Sigmoid colon (tissue), 7 donors: ENCODE measurements at places on chromosomes 4 and X.

GRCh38 chr4:173212379-173212778, 43.8 kb downstream of the GALNT7 start:
- H3K4me3 ChIP-seq = no peak overlapping the region
- no peak for DNase-seq
- H3K4me1 ChIP-seq = peaks cover 25% of the 10 kb centered on the region
- H3K27me3 ChIP-seq = no peaks in the 10 kb centered on the region
- no peaks in the 10 kb centered on the region for H3K36me3 ChIP-seq
- H3K27ac ChIP-seq = no peak overlapping the region

- no peak overlapping the region for H3K27ac ChIP-seq
- H3K36me3 ChIP-seq = no peaks in the 10 kb centered on the region
- no peaks in the 10 kb centered on the region for H3K4me1 ChIP-seq
- DNase-seq = no peak
- no peaks in the 10 kb centered on the region for H3K27me3 ChIP-seq
- no peak overlapping the region for H3K4me3 ChIP-seq
Observed at GRCh38 chr4:121248747-121249146, 84.6 kb upstream of the TNIP3 start.

GRCh38 chrX:153450949-153451277, 5.1 kb upstream of the TREX2 start:
- no peaks in the 10 kb centered on the region for H3K4me1 ChIP-seq
- H3K27me3 ChIP-seq = no peaks in the 10 kb centered on the region
- H3K36me3 ChIP-seq = no peaks in the 10 kb centered on the region
- no peak overlapping the region for H3K4me3 ChIP-seq
- no peak for DNase-seq

GRCh38 chr4:113050371-113050755, 910 bp downstream of the ANK2 start:
- peak overlapping the region; percentile 14 for H3K27ac ChIP-seq
- no peaks in the 10 kb centered on the region for H3K36me3 ChIP-seq
- H3K4me3 ChIP-seq = peak overlapping the region; percentile 40
- DNase-seq = no peak
- no peaks in the 10 kb centered on the region for H3K27me3 ChIP-seq

- no peak for DNase-seq
- H3K4me1 ChIP-seq = no peaks in the 10 kb centered on the region
- H3K27me3 ChIP-seq = no peaks in the 10 kb centered on the region
- H3K4me3 ChIP-seq = no peak overlapping the region
- no peaks in the 10 kb centered on the region for H3K36me3 ChIP-seq
Observed at GRCh38 chrX:39816871-39817731, 280.7 kb downstream of the BCOR start.

GRCh38 chr4:98283219-98284189, 22.3 kb downstream of the RAP1GDS1 start:
- no peaks in the 10 kb centered on the region for H3K27me3 ChIP-seq
- no peak overlapping the region for H3K27ac ChIP-seq
- DNase-seq = no peak
- no peak overlapping the region for H3K4me3 ChIP-seq
- H3K36me3 ChIP-seq = no peaks in the 10 kb centered on the region

DNA sequence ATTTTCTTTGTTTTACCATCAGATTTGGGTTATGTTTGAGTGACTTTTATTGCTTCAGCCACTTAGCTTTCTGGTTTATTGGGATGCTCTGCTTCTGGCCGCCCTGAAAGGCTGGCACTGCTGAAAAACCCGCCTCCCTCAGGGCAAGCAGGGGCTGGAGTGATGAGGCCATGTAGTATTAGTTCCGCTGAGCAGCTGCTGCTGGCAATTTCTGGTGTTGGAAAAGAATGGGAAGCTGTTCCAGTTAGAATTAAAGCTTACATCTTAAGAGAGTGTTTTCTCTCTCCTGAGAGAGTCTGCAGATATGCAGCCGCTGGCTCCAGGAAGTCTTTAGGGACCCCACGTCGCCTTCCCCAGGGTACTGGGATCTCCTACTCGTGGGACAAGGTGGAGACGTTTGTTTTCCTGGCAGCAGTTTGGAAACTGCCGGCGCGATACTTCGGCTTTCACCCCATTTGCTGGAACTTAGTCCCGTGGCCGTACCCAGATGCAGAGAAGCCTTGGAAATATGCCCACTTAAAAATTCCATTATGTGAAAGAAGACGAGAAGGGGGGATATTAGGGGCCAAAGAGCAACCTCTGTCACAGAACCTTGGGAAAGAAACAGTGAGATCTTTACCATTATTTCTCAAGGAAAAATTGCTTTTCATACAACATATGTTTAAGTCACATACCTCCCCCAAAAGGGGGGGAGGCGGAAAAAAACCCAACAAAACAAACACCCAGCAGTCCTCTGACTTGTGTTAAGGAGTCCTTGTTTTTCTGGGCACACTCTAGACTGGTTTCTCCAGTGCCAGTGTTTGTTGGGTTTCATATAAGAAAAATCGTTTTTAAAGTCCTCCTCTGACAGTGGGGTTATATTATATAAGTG, 72.6 kb downstream of the TMEM131L start:
- H3K27ac ChIP-seq = peak overlapping the region; percentile 63
- DNase-seq = peak; percentile 69
- peaks cover 18% of the 10 kb centered on the region for H3K4me1 ChIP-seq

GRCh38 chr4:122831515-122832196, 5.0 kb downstream of the FGF2 start:
- H3K4me3 ChIP-seq = no peak overlapping the region
- no peaks in the 10 kb centered on the region for H3K36me3 ChIP-seq
- peaks cover 82% of the 10 kb centered on the region for H3K4me1 ChIP-seq
- DNase-seq = no peak
- H3K27me3 ChIP-seq = no peaks in the 10 kb centered on the region

GRCh38 chrX:41802958-41803357, 79.0 kb downstream of the GPR82 start:
- DNase-seq = no peak
- H3K4me3 ChIP-seq = no peak overlapping the region
- no peaks in the 10 kb centered on the region for H3K4me1 ChIP-seq
- no peaks in the 10 kb centered on the region for H3K27me3 ChIP-seq
- H3K36me3 ChIP-seq = no peaks in the 10 kb centered on the region
- no peak overlapping the region for H3K27ac ChIP-seq

DNA sequence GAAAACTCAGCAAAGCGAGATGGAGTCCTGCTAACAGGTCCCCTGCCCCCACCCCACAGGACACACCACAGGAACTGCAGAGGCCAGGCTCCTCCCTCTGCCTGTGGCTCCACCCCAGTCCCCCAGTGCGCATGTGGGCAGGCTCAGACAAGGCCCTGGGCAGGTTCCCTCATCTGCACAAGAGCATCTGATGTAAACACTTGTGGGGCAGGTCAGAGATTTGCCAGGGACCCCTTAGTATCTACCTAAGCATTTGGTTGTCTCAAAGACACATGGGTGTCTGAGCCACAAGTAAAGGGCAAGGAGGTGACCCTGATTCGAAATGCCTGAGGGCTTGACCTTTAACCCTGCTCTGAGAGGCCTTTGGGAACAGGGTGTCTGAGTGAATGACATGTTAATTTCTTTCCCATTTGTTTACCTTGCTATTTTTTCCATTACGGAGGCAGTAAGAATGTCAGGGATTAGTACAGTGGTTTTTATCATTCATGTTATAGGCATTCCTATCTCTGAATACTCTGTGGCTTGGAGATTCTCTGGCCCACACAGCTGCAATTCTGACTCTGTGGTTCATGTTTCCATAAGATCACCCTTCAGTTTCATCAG, 85.3 kb downstream of the ZNF518B start:
- DNase-seq = no peak
- H3K27ac ChIP-seq = no peak overlapping the region
- no peaks in the 10 kb centered on the region for H3K27me3 ChIP-seq
- H3K4me3 ChIP-seq = no peak overlapping the region

- no peaks in the 10 kb centered on the region for H3K27me3 ChIP-seq
- no peak for DNase-seq
- H3K4me3 ChIP-seq = no peak overlapping the region
- H3K4me1 ChIP-seq = no peaks in the 10 kb centered on the region
- H3K27ac ChIP-seq = no peak overlapping the region
- H3K36me3 ChIP-seq = peaks cover 45% of the 10 kb centered on the region
Observed at GRCh38 chr4:878796-879728, 53.1 kb downstream of the GAK start.

DNA sequence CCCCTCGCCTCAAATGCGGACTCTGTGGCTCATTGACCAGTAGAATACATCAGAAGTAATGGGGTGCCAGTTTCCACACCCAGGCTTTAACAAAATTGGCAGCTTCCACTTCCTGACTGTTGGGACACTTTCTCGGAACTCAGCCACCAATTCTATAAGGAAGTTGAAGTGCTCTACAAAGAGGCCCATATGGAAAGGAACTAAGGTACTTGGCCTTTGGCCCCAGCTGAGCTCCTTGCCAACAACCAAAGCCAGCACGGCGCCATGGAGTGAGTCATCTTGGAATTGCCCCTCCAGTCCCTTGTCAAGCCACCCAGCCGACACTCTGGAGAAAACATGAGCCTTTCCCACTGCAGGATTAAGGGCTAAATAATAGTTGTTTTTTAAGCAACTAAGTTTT, 262.2 kb upstream of the INTU start:
- no peaks in the 10 kb centered on the region for H3K27me3 ChIP-seq
- no peak overlapping the region for H3K27ac ChIP-seq
- no peaks in the 10 kb centered on the region for H3K36me3 ChIP-seq
- H3K4me1 ChIP-seq = peaks cover 9% of the 10 kb centered on the region
- no peak overlapping the region for H3K4me3 ChIP-seq
- DNase-seq = no peak

DNA sequence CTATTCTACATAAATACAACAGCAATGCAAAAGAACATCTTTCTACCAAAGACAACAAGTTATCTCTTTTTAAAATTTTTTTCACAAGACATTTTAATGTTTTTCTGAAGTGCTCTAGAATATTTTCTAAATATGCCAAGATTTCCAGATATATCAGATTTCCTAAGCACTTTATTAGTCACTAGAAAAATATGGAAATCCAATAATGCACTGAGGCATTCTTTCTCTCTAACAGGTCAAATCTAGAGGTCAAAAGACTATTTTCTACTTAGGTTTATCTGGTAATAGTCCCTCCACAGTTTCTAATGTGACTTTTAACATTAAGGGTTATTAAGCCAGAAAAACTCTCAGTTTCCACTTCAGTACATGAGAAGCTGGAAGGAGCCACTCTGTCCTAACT, 1041.2 kb upstream of the INTU start:
- H3K4me1 ChIP-seq = no peaks in the 10 kb centered on the region
- no peaks in the 10 kb centered on the region for H3K27me3 ChIP-seq
- no peak for DNase-seq
- no peaks in the 10 kb centered on the region for H3K36me3 ChIP-seq
- no peak overlapping the region for H3K4me3 ChIP-seq
- H3K27ac ChIP-seq = no peak overlapping the region

GRCh38 chr4:8168232-8168631, 9.6 kb upstream of the ABLIM2 start:
- DNase-seq = no peak
- no peaks in the 10 kb centered on the region for H3K36me3 ChIP-seq
- H3K27me3 ChIP-seq = no peaks in the 10 kb centered on the region
- no peak overlapping the region for H3K27ac ChIP-seq
- H3K4me1 ChIP-seq = no peaks in the 10 kb centered on the region

DNA sequence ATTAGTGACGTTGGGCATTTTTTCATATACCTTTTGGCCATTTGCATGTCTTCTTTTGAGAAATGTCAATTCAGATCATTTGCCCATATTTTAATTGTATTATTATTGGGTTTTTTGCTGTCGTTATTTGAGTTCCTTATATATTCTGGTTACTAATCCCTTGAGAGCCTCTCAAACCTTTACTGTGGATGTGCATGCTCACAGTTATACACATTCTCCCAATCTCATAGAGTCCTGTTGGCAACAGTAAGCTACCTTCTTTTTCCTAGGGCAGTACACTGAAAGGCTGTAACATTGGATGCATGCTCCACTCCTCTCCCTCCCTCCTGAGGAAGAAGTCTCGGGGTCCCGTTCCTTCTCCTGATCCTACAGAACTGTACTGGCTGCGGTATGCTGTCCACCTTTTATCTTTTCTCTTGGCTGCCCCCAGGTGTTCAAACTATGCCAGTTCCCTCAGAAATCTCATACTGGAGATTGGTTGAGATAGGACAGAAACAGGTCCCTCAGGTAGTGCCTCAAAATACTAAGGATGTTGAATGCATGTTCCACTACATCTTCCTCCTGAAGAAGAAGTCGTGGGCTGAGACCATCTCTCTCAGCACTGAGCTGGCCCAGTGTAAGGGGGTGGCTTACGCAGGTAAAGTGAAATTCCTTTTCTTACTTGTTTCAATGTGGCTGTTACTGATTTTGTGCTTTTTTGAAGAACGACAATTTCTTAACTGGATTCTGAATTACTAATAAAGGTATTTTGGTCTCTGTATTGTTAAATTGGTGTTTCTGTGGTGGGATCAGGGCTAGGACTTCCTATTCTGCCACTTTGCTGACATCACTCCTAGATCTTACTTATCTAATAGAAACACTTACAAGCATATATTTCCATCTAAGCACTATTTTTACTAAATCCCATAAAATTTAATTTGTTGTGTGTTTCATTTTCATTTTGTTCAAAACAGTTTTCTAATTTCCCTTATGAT, 145.4 kb upstream of the HUWE1 start:
- H3K27me3 ChIP-seq = no peaks in the 10 kb centered on the region
- no peaks in the 10 kb centered on the region for H3K4me1 ChIP-seq
- no peak overlapping the region for H3K27ac ChIP-seq
- no peak overlapping the region for H3K4me3 ChIP-seq
- no peaks in the 10 kb centered on the region for H3K36me3 ChIP-seq

- no peak overlapping the region for H3K4me3 ChIP-seq
- H3K36me3 ChIP-seq = no peaks in the 10 kb centered on the region
- no peak overlapping the region for H3K27ac ChIP-seq
- H3K27me3 ChIP-seq = no peaks in the 10 kb centered on the region
- H3K4me1 ChIP-seq = no peaks in the 10 kb centered on the region
Observed at GRCh38 chrX:31600823-31601222, 529.0 kb upstream of the FTHL17 start.

GRCh38 chr4:153131596-153131995, 72.6 kb upstream of the TRIM2 start:
- H3K4me1 ChIP-seq = peaks cover 6% of the 10 kb centered on the region
- no peak overlapping the region for H3K27ac ChIP-seq
- H3K4me3 ChIP-seq = no peak overlapping the region
- H3K36me3 ChIP-seq = no peaks in the 10 kb centered on the region
- no peaks in the 10 kb centered on the region for H3K27me3 ChIP-seq
